ENCODE measurements at places on chromosomes 2 and 18.

DNA sequence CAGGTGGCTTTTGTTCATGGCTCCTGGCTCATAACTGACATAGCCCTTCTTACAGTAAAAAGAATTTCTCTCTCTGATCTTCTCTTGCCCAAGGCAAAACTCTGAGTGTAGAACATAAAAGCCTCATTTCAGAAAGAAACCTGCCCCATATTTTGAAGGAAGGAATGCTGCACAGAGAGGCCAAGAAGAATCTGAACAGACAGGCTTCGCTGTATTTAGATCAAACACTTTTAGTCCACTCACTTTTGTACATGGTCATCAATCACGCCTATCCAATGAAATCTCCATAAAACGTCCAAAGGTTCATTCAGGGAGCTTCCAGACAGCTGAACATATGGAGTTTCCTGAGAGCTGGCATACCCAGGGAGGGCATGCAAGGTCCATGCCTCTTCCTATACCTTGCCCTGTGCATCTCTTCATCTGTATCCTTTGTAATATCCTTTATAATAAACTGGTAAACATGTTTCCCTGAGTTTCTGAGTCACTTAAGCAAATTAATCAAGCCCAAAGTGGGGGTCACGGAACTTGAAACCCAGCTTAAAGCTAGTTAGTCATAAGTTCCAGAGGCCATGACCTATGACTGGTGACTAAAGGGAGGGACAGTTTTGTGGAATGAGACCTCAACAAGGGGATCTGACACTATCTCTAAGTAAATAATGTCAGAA lies 62.5 kb upstream of the TMEM247 start:
- no peak for DNase-seq

- DNase-seq, result no peak
These were observed 258.3 kb downstream of the MBD5 start for GRCh38 chr2:148279216-148279615.

DNA sequence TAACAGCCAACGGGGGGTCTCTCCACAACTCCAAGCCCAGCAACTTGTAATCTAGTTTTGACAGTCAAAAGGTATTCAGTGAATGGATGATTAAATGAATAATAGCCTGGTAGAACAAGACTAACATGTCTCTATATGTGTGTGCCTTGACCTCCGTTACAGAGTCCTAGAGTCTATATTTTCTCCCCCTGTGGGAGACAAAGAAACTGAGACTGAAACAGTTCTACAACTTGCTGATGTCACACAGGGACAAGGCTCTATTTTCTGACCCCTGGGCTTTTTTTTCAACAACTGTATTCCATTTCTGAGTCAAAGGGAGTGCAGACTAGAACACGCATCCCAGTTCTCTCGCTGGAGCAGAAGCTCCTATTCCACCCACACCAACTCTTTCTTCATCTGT lies 223.6 kb upstream of the AGAP1 start:
- no peak for DNase-seq

- DNase-seq, result no peak
These were observed 186.6 kb downstream of the NOL4 start for GRCh38 chr18:34038086-34038485.

DNA sequence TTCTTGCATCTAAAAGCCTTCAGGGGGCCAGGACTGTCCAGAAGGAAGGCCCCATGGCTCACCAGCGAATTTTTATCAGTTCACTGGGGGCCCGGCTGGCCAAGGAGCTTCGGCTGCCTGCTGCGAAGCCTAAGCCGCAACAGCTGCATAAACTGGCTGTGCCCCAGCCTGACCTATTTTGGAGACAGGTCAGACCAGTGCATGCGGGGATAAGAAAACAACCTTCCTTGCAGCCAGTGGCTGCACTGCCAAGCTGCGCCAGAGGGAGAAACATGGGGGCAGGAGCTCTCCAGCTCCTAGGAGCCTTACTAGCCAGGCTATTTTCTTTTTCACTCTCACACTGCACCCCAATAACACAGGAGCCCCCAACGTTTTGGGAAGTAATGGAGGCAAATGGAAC lies 15.2 kb downstream of the PAX3 start:
- no peak for DNase-seq

GRCh38 chr18:33184175-33184574 lies 256.3 kb downstream of the CCDC178 start:
- DNase-seq, result no peak

DNA sequence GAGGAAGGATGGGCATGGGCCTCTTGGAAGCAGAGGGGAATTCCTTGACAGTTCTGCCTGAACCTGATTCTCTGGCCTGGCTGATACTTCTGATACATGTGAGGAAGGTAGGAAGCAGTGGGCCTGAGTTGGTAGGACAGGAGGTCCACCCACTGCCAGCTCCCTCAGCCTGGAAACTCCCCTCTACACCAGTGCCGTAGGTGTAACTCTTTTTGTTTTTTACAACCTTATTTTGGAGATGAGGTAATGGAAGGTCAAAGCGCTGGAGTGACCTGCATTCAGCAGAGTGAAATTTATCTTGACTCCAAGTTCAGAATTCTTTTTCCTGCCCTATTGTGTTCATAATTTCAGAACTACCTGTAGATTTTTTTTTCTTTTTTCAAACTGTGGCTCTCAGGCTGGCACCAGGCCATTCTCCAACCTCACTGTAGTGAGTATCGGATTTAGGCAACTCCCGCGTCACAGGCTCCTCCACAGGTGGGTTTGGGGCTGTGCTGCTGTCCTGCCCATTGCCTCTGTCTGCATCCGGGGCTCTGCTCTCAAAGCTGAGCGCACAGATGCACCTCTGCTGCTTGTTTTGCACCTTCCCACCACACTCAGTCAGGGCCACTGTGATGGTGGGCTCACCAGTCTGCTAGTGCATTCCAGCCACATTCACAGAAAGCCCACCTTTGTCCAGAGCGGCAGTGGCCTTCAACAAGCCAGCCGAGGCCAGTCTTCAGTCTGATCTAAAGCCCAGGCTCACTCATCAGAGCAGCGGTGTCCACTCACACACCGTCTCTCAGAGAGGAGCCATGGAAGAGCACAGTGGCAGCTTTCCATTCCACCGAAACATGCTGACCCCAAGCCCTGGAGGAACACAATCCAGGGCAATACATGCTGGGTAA lies 87.2 kb downstream of the UXS1 start:
- no peak for DNase-seq

- DNase-seq, result no peak
These were observed 1800.4 kb upstream of the CELF4 start for GRCh38 chr18:39365836-39366485.

- DNase-seq, result no peak
These were observed 226.4 kb downstream of the ZBTB7C start for GRCh38 chr18:48182779-48183178.

GRCh38 chr2:69359371-69359770 lies 27.7 kb downstream of the GFPT1 start:
- no peak for DNase-seq

GRCh38 chr2:51158251-51158650 lies 126.3 kb upstream of the NRXN1 start:
- DNase-seq, result no peak

DNA sequence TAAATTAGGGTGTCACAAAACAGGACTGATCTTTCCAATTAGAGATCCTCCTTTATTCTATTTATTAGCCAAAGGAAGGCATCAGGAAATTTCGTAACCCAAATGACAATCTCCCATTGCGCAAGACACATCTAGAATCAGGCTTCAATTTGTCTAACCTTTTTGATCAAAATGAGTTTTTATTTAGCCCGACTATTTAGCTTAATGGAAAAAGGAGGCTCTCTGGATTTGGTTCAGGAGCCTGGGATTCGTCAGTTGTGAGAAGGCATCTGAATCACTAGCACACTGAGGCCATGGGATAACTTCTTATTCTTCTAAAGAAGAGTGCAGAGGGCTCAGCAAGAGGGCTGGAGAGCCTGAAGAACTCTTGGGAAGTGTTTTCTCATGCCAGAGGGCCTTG lies 332.1 kb upstream of the ETAA1 start:
- DNase-seq, result no peak

Data from muscle of arm (tissue), 14 donors.